ENCODE measurements at places on chromosomes 1 and 21. TPM values are rescaled to one million over a fixed set of nuclear protein-coding genes. Genes with fewer than 3 reads are reported as not detected.

GRCh38 chr1:61133335-61134019 is 51.1 kb downstream of the NFIA start:
- DNase-seq, result no peak

- no peak for DNase-seq
These were observed 1311.6 kb upstream of the ADGRL4 start for GRCh38 chr1:80318108-80318507.

GRCh38 chr1:165512816-165513215 is 31.0 kb upstream of the LRRC52 start:
- no peak for DNase-seq

The SH3BP5L gene
- polyA plus RNA-seq, result 16.2 TPM

The RXFP4 gene
- not detected for polyA plus RNA-seq

The NUF2 gene
- 1.8 TPM for polyA plus RNA-seq

The CHI3L2 gene
- polyA plus RNA-seq, result not detected

The OLFML3 gene
- 21.0 TPM for polyA plus RNA-seq
